ENCODE measurements at places on chromosomes 11 and 22.

- no peak for DNase-seq
Observed at GRCh38 chr11:134019500-134019899, 49.4 kb upstream of the JAM3 start.

GRCh38 chr22:37406441-37407235 is 20.6 kb downstream of the ELFN2 start:
- DNase-seq = no peak

- no peak for DNase-seq
Observed at GRCh38 chr11:30545507-30545906, 40.6 kb downstream of the MPPED2 start.

DNA sequence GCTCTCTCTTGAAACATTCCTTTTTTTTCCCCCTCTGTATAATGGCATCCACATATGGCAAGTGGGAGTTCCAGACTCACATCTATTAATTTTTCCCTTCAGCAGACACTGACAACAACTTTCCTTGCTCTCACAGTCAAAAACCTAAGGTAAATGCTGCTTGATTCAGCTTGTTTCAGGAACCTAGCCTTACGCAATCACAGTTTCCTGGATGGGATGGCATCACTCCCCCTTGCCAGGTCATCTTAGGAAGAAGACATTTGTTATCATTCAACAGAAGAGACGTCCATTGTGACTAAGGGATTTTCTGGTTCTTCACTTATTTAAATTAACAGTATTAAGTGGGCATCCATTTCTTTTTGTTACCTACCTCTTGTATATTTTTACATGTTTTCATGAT is 112.0 kb upstream of the PDGFD start:
- DNase-seq = no peak

- no peak for DNase-seq
Observed at GRCh38 chr11:35600331-35600838, 17.9 kb upstream of the FJX1 start.

- peak; percentile 77 for DNase-seq
Observed at GRCh38 chr11:61887839-61888494, 3.4 kb downstream of the FADS3 start.

DNA sequence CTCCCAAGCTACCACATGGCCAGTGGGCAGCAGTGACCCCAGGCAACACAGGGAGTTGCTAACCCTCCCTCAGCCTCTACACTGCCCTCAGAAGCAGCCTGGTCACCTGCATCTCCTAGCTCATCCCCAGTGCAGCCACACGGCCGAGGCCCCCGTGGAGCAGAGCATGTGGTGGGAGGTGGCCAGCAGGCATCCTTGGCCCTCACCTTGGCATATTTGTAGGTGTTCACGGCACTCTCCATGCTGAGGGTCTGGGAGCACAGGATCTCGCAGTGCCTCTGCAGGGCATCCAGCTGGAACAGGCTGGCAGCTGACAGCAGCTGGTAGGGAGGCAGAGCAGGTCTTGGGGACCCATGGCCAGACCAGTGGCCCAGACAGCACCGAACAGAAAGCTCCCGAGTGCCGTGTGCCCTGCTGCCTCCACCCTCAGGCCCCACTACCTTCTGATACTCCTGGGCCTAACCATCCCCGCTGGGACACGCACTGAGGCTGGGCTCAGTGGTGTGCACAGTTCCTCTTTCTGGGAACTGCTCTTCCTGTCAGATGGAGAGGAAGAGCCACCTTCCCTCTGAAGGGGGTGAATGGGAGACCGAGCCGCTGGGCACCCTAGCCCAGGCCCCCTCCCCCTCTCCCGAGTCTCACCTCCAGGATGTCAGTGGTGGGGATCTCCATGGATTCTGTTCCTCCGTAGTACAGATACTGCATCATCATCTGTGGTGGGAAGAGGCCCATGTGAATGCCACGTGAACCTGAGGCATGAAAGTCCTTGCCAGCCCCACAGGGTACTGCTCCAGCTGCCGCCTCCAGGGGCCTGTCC is 48.8 kb downstream of the NAT10 start:
- DNase-seq = no peak

DNA sequence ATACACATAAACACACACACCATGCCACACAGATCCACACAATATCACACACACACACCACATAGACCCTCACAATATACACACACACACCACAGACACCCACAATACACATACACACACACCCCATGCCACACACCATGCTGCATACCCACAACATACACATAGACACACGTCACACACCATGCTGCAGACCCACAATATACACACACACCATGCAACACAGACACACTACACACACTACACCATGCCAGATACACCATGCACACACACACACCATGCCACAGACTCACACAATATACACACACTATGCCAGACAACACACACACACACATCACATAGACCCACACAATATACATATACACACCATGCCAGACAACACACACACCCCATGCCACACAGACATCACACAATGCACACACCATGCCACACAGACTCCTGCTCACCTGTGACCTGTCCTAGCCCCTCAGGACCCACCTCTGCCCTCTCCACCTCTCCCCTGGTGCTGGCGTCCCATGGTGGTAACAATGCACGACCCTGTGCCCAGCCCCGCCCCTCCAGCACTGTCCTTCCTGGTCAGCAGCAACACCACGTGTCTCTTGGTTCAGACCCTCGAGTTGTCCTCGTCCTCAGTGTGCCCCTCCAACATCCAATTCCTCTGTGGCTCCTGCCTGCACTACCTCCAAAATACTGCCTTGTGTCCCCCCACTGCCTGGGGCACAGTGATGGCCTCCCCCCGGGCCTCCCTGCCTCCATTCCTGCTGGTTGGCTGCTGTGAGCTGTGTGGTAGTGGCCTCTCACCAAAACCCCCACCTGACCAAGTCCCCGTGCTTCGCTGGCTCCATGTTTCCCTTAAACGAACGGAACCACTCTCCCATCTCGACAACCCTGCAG is 23.7 kb upstream of the RFPL3 start:
- peak; percentile 57 for DNase-seq

DNA sequence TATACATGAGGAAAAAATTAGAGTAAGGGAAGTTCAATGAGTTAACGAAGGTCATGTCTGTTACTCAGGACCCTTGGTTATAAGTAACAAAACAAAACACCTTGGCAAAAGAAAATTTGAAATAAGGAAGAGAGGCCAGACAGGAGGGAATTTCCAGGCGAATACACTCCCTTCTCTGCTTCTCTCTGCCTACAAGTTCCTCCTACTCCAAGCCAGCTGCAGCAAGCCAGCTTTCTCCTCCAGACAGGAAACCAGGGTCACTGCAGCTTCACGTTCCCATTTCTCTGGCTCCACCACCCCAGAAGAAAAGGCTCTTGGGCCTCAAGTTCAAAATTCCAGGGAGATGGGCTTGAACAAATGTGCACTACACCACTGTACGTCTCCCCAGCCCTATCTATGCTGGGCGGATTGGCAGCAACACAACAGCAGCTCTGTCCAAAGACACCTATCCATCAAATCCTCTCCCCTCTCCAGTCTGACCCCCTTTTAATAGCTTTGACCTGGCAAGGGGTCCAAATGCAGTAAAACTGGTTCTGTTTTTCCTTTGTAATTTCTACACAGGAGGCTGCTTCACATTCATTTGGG is 27.7 kb downstream of the SMCO4 start:
- DNase-seq = no peak

DNA sequence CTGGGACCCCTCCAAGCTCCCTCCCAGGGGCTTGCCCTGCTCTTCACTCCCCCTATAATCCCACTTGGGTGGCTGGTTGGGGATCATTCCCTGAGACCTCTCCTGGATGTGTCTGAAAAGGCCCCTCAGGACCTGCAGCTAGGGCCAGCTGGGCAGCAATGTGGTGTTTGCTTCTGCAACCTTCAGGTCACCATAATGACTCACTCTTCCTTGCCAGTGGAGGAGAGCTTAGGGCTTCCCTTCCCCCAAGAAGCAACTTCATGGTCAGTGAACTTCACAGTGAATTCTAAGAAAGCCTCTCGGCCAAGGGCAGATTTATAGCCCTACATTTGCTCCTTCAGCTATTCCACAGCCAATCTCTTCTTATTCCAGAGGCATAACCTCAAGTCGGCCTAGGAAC is 45.1 kb upstream of the TSPAN18 start:
- DNase-seq = no peak

GRCh38 chr22:27630754-27631153 is 170.8 kb downstream of the MN1 start:
- no peak for DNase-seq

- no peak for DNase-seq
Observed at GRCh38 chr11:113468726-113469345, 6.4 kb downstream of the DRD2 start.

GRCh38 chr11:68011051-68011943 is 1.2 kb downstream of the ALDH3B1 start:
- peak; percentile 58 for DNase-seq

DNA sequence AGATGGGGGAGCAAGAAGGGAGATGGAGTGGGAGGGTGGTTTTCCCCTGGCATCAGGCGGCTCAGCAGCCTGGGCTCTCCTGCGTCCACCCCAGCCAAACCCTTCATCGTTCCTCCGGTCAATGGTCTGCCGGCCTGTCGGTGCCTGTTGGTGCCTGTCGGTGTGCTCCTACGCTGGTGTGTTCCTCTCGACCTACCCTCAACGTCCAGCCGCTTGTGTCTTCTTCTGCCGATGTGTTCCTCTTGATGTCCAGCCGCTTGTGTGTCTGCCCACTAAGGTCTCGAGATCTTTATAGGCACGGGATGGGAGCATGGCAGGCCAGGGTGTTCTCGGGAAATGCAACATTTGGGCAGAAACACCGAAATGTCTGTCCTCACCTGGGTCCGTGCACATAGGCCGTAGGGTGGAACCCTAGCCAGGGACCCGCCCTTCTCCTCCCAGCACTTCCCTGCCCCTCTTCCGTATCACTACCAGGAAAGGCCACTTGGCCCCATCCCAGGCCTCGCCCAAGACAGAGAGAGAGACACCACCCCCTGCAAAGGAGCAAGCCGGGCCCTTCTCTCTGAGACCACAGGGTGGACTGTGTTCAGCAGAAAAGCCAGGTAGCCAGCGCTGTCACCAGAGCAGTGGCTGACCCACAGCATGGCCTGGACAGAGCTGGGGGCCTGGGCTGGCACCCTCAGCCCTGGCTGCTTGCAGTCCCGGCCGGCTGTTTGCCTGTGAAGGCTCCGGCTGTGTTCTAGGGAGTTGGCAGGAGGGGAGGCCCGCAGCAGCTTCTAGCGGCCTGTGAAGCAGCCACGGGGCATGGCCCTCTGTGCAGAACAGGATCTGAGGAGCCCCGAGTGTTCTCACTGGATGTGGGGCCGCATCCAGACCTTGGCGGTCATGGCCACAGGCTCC is 61.6 kb upstream of the KCNQ1OT1 start:
- peak; percentile 54 for DNase-seq

DNA sequence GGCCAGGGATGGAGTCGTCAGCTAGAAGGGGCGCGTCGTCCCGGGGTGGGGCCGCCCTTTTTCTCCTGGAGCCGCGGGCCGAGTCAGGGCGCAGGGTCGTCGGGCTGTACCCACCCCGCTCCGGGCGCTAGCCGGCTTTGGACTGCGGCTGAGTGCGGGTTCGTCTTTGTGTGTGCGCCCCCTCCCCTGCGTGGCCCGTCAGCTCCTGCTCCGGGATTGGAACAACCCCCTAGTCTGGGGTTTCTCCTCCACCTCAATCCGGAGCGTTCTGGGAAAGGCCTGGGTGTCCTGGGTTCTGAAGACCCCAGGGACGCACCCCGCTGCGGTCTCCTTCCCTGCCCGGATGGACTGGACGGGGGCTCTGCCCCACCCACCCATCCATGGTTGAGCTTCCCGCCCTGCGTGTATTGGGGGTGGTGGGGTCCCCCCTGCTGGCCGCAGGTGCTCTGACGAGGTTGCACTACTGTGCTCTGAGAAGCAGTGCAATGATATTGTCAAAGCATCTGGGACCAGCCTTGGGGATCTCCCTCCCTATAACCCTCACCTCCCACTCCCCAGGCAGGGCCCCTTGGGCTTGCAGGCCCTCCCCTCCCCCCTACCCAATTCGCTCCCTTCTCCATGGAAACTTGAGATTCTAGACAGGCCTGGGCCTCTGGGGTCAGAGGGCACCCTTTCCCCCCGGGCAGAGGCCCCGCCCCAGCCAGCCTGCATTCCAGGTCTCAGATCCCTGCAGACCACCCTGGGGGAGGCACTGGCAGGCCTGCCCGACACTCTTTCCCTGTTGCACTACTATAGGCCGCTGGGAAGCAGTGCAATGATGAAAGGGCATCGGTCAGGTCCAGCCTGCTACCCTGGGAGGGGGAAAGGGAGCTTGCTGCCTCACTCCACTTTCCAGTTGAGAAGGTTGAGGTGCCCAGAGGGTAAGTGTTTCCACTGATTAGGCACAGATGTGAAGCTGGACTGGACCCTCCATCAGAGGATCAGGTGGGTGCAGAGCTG is 10.7 kb downstream of the SDF2L1 start:
- DNase-seq = no peak

DNA sequence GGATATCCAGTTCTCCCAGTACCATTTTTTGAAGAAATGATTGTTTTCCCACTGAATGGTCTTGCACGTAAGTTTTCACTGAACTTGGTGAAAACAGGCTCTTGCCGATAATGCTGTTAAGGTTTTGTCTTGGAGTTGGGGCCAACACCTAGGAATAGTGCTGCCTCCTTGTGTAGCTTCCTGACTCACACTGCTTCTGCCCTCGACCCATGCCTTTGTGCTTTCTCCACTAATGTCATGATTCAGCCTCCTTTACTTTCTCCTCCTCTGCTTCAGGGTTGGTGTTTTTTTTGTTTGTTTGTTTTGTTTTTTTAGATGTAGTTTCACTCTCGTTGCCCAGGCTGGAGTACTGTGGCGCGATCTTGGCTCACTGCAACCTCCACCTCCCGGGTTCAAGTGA is 30.2 kb downstream of the SLC5A1 start:
- DNase-seq = no peak

DNA sequence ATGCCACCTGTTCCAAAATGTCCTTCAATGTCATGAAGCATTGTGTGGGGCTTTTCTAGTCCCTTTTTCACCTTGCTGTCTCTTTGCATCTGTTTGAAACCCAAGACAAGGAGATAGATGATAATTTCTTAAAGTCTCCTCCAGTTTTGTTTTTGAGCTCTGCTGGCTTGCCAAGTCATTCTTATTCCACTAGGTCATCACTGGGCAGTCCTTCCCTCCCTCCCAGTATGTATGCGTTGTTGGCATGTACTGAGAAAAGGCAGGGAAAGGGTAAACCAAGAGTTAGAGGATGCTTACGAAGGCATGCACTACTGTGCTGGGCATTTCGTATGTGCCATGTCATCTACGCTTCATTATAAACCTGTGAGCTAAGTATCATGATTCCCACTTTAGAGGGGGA is 78.6 kb downstream of the PARVA start:
- DNase-seq = no peak

- DNase-seq = no peak
Observed at GRCh38 chr11:127138613-127139012, 138.0 kb upstream of the KIRREL3 start.
